ENCODE measurements at places on chromosomes 5 and 9.

- no peak for DNase-seq
Measured at GRCh38 chr5:160460377-160461049, 38.9 kb downstream of the PTTG1 start.

DNA sequence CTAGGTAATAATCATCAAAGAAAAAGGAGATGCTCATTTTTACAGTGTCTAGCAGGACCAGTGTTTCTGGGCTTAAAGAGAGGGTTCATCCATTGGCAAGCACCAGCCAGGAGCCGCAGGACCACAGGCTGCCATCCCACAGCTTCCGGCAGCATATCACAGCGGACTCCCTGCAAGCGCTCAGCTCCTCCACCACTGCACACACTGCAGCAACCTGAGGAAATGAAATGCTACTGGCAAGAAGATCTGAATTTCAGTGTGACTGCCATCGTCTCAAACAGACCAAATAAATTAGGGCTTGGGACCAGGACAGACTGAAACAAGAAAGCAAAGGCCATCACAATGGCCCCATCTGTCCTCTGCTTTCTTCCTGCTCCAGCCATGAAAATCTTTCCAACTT lies 114.2 kb downstream of the TTC39B start:
- no peak for DNase-seq

DNA sequence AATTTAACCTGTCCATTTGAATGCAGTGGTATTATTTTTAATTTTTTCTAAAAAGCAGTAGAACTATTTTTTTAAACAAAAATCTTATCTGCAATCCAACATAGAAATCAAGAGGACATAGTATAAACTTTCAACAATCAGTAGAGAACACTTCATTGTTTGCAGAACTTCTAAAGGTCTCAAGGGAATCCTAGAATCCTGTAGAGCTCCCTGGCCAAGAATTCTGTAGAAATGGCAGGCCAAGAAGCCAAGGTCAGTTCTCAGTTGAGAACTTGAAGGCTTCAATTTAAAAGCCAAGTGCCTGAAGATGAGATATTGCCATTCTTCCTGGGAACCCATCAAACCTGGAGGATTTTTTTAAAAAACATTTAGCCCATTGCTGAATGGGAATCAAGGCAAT lies 199.2 kb upstream of the KLF4 start:
- no peak for DNase-seq

DNA sequence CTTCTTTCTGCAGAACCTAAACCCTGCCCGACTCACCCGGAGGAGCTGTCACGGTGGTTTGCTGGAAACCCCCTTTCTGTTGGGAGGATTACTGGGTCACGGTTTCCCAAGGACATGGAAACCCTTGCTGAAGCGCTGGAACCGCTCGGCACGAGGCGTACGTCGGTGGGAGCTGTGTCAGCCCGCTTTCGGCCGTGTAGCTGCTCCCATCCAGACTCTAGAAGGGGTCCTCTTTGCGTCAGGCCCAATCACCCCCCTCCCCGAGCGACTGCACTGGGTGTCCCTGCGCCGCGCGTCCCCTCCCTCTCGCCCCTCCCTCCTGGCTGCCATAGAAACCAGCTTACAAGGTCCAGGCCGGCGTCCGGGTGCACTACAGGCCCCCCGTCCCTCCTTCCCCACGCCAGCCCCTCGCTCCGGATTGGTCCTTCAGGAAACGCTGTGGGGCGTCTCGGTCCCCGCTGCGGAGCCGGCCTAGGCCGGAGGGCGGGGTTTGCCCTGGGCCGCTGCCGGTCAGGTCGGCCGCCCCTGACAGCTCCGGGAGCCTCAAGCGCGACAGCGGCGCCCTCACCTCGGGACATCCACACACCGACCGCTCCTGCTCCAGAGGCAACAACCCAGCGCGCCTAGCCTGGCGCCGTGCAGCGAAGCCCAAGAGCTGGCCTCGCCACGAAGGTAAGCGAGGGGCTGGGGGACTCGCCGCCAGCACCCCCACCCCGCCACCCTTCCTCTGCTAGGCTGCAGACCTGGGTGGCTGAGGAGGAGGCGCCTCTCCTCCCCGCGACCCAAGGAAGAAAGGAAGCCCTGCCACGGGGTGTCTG lies at the start of gene NIM1K:
TSS of gene NIM1K (plus strand) at position 486 of the 818 bp plus-strand sequence. CDS start 53,551 bp downstream, outside the sequence.
- DNase-seq: no peak

- DNase-seq: peak; percentile 76
Measured at GRCh38 chr9:105114964-105115728, 129.3 kb upstream of the SLC44A1 start.

- DNase-seq: no peak
Measured at GRCh38 chr9:135550344-135550918, 4.5 kb downstream of the OBP2A start.

GRCh38 chr5:134533115-134533815 lies 7.8 kb downstream of the JADE2 start:
- no peak for DNase-seq

All from GDM1 (cell line).